ENCODE measurements at places on chromosomes 16 and 17.
A peak's percentile ranks its signal among the peaks of the same experiment; 100 is the strongest.

GRCh38 chr17:75241996-75242460, 19.4 kb downstream of the GGA3 start:
- no peak for DNase-seq

DNA sequence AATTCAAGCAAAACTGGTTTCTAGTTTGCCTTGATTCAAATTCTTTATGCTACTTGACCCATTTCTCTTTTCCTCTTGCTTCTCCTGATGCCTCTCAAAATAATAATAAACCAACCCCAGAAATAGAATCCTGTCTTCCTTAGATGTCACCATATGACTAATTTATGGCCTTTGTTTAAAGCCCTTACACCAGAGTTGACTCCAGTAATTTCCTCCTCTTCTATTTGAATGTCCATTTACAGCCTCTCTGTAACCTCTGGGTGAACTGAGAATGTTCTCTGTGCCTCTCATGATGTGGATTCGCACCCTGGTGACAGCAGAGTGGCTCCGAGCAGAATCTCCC, 31.5 kb downstream of the ZFHX3 start:
- DNase-seq: no peak

DNA sequence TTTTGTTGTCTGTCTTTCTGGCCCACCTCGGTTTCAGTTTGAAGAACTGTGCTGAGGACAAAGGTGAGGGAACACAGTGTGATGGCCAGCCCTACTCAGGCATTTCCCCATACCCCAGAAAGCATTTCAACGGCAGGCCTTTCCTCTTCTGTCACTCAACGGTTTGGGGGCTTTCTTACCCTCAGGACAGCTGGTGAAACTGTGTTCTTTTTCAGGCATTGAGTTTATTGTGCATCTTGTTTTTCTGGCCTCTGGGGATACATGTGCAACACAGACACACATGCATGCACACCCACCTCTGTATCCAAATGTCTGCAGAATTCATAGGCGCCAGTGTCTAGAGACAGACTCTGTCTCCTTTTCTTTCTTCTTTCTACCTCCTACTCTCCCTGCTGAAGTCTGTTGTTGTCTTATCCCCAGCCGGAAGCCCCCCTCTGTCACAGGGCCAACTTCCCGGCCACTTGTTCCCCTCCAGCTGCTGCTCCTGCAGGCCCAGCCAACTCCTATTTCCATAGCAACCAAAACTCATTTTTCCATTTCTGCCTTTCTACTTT, 17.0 kb downstream of the CHD9 start:
- DNase-seq: no peak

DNA sequence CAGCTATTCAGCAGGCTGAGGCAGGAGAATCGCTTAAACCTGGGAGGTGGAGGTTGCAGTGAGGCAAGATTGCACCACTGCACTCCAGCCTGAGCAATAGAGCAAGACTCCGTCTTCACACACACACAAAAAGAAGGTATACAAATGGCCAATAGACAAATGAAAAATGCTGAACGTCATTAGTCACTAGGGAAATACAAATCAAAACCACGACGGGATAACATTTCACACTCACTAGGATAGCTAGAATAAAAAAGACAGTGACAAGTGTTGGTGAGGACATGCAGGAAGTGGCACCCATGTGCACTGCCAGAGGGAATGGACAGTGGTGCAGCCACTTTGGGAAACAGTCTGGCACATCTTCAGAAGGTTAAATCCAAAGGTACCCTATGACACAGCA, 172.9 kb downstream of the FTO start:
- DNase-seq: no peak

- no peak for DNase-seq
Observed at GRCh38 chr16:66207139-66207882, 159.2 kb upstream of the CDH5 start.

DNA sequence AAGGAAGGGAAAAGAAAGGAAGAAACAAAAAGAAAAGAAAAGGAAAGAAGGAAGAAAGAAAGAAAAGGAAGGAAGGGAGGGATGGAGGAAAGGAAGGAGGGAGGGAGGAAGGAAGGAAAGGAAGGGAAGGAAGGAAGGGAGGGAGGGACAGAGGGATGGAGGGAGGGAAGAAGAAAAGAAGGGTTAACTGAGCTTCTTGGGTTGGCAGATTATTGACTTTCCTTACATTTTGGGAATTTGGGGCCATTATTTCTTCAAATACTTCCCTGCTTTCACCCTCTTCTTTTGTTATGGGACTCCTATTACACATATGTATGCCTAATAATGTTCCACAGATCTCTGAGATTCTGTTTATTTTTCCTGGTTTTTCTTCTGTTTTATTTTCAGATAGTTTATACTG, 285.6 kb downstream of the KCNJ2 start:
- DNase-seq: no peak

DNA sequence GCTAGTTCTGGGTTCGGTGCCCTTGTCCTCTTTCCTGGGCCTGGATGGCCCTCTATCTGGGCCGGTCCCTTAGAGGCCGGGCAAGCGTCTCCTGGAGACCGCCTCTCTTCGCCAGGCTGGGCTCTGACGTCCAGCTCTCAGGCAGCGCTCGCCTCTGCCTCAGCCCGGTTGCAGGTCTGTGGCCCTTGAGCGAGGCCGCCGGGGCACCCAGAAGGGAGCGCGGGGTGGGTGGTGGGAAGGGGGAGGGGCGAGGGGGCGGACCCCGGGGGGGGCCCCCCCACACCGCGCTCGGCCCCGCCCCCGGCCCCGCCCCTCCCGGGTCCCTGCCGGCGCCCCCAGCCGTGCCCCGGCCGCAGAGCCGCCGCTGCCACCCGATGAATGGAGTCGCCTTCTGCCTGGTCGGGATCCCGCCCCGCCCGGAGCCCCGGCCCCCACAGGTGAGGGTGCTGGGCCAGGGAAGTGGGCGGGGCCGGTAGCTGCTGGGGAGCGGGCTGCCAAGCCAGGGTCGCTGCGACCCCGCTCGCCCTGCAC, at the start of gene ARHGAP23:
TSS of gene ARHGAP23 (plus strand) at position 353 of the 531 bp plus-strand sequence. CDS start at position 375, 22 bp downstream.
- DNase-seq: peak; percentile 7

GRCh38 chr17:83183951-83184506, 104.6 kb downstream of the METRNL start:
- DNase-seq: no peak

- DNase-seq: no peak
Observed at GRCh38 chr17:65074778-65075250, 18.3 kb upstream of the GNA13 start.

GRCh38 chr16:81190667-81191066, 47.8 kb upstream of the BCO1 start:
- no peak for DNase-seq
